ENCODE measurements at places on chromosomes 12 and 14.

GRCh38 chr12:87467936-87468335 is 561.3 kb downstream of the C12orf50 start:
- no peak for DNase-seq

DNA sequence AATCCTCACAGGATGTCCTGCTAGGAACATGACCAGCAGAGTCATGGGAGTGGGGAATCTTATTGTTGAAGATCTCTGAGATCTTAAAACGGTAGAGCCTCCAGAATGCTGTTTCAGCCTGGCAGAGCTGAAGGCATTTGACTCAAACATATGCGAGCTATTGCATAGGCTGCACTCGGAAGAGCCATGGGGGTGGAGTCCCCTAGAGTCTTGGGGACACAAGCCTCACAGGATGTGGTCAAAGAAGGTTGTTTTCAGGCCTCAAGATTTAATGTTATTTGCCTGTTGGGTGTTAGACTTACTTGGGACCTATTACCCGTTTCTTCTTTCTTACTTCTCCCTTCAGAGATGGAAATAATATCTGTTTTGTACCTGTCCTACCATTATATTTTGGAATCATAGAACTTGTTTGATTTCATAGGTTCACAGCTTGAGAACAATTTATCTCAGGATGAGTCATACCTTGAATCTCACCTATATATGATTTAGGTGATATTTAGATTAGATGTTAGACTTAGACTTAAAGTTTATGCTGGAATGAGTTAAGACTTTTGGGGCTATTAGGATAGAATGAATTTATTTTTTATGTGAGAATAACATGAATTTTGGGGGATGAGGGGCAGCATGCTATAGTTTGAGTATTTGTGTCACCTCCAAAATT is 172.2 kb upstream of the ATP2B1 start:
- no peak for DNase-seq

DNA sequence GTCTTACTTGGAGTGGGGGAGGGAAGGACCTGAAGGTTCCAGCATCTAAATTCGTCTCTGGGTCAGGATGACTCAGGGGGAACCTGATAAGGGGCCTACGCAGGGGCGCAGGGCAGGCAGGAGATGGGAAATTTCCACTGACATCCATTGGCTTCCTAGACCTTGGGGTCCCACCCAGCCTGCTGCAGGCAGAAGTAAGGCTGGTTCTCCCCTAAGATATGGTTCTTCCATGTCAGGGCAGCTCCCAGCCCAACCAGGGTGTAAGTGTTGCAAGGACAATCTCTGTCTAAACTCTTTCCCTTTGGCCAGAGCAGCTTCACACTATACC is 2.1 kb upstream of the NDRG2 start:
- no peak for DNase-seq

GRCh38 chr14:81222691-81223090 is 1.9 kb upstream of the GTF2A1 start:
- DNase-seq, result no peak

- DNase-seq, result no peak
Measured at GRCh38 chr14:31018057-31018645, 7.3 kb upstream of the AP4S1 start.

DNA sequence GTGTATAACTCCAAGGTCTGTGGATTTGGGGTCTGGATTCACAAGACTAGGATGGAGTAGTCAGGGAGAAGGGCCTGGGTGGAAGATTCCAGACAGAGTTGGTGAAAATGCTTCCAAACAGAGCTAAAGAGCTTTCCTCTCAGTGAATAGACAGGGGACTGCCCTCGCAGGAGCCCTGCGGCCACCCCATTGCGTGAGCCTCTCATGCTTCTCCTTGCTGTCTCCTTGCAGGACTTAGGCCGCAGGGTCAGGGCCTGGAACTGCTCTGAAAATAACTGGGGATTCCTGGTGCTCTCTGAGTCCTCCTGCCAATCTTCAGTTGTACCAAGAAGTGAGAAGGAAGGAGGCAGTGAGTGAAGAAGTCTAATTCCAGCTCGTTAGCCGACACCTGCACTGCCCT is 49.0 kb upstream of the KCNA1 start:
- no peak for DNase-seq

- DNase-seq, result no peak
Measured at GRCh38 chr14:103288076-103288766, 45.8 kb upstream of the EIF5 start.
